ENCODE measurements at places on chromosomes 2 and 18. TPM values are rescaled to one million over a fixed set of nuclear protein-coding genes. Genes with fewer than 3 reads are reported as not detected.

DNA sequence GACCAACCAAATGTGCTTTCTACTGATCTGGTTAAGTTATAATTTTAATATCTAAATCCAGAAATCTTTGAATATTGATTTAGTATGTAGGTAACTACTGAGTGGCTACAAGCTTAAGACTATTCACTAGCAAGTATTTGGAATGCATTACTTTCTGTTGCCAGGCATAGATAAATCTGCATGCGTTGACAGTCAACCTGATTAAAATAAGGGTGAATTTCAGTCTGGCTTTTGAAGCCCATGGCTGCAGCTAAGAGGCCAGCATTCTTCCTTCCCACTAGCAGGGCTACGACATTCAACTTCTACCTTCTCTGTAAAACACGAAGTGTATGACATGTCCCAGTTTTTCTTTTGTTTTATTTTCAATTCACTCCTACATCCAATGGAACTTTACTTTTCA, 340.6 kb downstream of the EPHA4 start:
- no peak for DNase-seq

DNA sequence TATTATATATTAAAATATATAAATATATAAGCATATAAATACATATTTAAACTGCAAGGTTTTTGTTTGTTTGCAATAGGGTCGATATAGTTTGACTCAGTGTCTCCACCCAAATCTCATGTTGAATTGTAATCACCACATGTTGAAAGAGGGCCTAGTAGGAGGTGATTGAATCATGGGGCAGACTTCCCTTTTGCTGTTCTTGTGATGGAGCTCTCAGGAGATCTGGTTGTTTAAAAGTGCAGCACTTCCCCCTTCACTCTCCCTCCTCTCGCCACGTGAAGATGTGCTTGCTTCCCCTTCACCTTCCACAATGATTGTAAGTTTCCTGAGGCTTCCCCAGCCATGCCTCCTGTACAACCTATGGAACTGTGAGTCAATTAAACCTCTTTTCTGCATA, 2137.3 kb upstream of the CELF4 start:
- no peak for DNase-seq

GRCh38 chr2:179751163-179751809, 110.1 kb downstream of the ZNF385B start:
- DNase-seq = no peak

PROM2 gene
- total RNA-seq = 3.8 TPM

- DNase-seq = no peak
Measured at GRCh38 chr2:71498261-71498701, 44.9 kb downstream of the DYSF start.

GRCh38 chr18:39340418-39340817, 1774.8 kb upstream of the CELF4 start:
- no peak for DNase-seq

DNA sequence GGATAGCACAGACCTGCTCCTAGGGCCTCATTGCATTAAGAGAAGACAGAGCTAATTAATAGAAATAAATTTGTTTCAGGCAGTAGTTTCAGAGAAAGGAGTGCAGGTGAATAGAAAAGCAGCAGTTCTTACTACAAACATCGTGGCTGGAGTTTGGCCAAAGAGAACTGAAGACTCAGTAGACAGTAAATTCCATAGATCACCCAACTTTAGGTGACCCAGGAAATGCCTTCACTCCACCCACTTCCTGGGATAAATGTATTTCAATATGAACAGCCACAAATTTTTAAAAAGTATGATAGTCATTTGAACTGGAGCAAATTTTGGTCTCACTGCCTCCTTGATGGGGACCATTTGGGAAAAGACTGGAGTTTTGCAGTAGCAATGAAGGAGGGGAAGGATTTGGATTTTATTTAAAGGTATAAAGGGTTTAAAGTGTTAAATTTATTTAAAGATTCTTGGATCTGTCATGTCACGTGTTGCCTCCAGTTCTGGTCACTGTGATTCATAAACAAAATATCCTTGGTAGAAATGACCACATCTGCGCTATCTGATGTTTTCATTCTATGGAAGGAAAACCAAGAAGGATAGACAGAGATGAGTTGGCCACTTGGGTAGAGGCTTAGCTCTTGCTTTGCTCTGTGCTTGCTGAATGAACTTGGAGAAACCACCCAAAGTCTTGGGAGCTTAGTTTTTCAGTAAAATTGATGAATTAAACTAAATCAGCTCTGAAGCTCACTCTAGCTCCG, 390.2 kb downstream of the THSD7B start:
- DNase-seq = no peak

AUP1 gene
- total RNA-seq = 82.7 TPM

DNA sequence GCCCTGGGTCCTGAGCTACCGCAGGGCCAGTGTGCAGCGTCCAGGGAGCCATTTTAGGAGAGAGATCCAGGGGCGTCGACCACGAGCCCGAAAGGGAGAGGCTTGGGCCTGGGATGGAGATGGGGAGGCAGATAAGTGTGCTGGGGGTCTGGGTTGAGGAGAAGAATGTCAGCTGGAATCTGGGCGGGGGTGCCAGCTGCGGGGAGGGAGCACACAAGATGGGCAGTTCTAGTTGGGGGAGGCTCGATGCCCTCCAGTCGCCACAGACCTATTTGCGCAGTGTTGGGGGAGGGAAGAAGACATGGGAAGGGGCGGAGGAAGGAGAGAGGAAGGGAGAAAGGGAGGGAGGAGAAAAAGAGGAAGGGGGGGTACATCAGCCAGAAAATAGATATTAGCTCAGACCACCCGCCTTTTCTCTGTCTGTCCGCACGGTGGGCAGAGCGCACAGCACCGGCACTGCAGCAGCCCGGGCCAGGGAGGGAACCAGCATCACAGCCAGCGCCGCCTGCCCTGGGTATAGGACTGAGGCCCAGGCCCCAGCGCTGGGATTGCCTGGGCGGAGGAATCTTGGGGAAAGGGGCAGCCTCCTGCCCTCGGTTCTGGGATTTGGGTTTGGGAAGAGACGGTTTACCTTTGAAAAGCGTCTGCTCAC, 1.9 kb upstream of the HOXD11 start:
- DNase-seq = peak; percentile 67

DNA sequence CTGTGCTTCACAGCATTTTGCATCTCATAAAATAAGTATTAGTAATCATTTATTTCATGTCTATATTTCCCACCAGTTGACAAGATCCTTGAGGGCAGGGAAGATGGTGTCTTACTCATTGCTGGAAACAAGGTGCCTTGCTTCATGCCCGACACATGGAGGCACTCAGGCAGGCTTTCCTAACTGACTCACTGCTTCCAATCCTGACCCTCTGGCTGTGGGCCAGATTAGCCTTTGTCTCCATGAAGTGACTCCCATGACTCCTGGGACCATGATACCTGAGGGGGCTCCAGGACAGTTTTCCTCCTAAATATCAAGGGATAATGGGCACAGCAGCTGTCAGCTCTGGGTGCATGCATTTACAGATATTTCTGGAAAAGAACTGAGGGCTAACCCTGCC, 275.1 kb downstream of the AGPS start:
- no peak for DNase-seq

ST8SIA5 gene
- 7.0 TPM for total RNA-seq

- no peak for DNase-seq
Measured at GRCh38 chr2:128691526-128691925, 372.9 kb upstream of the HS6ST1 start.

DNA sequence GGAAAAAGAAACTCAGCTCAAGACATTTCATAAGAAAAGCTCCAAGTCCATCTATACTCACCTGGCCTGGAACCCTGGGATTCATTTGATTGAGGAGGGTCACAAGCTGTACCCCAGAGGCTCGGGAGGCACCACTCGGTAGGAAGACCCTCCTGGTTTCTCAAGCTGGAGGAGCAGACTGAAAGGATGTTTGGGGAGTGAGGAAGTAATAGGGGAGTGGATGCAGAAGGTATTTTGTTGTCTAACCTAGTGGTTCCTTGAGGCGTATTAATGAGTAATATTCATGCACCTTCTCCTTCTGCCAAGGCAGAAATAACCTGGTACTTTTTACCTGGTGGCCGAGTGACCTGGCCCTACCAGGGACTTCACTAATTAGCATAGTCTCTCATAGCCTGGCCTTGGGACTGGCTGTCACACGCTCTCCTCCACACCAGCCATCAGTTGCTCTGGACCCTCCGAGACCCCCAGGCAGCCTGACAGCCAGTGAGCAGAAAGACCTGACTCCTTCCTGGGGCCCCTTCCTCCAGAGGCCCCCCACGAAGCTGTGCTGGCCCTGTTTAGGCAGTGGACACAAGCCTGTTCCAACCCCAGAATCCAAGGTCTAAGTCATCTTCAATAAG, 161.4 kb downstream of the BCL2 start:
- no peak for DNase-seq

- no peak for DNase-seq
Measured at GRCh38 chr18:60452421-60452820, 79.8 kb upstream of the MC4R start.

GRCh38 chr2:84427235-84428138, 31.6 kb downstream of the SUCLG1 start:
- DNase-seq = no peak

GRCh38 chr2:128293870-128294455, 24.7 kb downstream of the HS6ST1 start:
- DNase-seq = no peak

GRCh38 chr2:174577967-174578589, 19.5 kb downstream of the WIPF1 start:
- no peak for DNase-seq

- no peak for DNase-seq
Measured at GRCh38 chr2:96848264-96848663, 4.4 kb upstream of the ANKRD23 start.

FABP1 gene
- not detected for total RNA-seq

- DNase-seq = no peak
Measured at GRCh38 chr18:28177828-28178635, 1.1 kb upstream of the CDH2 start.

- DNase-seq = no peak
Measured at GRCh38 chr2:224882291-224883171, 159.7 kb downstream of the DOCK10 start.

- DNase-seq = no peak
Measured at GRCh38 chr2:74436848-74437695, 4.7 kb downstream of the RTKN start.

CXCR1 gene
- total RNA-seq = not detected

DNA sequence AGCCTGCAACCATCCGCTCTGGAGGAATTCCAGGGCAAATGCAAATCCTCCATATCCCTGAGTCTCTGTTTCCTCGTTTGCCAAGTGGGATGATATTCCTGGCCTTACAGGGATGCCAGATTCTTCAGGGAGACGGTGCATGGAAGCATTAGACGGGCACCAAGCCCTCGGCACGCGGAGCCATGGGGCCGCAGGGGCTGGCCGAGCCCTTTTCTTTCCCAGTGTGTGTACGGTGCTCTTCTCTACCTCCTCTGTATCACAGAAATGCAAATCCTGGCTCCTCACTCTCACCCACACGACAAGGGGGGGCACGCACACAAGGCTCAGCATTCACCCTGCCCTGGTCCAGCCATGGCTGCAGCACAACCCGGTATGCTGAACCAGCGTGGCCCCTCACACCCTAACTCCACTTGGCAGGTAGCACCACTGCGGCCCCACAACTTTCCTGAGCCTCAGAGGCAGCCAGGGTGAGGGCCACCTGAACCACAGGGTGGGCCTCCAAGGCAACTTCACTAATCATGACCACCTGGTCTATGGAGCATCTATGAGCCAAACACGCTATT, 64.1 kb upstream of the SALL3 start:
- DNase-seq = no peak

- DNase-seq = no peak
Measured at GRCh38 chr2:66521291-66521922, 86.5 kb downstream of the MEIS1 start.

NOL4 gene
- 2.6 TPM for total RNA-seq

DNA sequence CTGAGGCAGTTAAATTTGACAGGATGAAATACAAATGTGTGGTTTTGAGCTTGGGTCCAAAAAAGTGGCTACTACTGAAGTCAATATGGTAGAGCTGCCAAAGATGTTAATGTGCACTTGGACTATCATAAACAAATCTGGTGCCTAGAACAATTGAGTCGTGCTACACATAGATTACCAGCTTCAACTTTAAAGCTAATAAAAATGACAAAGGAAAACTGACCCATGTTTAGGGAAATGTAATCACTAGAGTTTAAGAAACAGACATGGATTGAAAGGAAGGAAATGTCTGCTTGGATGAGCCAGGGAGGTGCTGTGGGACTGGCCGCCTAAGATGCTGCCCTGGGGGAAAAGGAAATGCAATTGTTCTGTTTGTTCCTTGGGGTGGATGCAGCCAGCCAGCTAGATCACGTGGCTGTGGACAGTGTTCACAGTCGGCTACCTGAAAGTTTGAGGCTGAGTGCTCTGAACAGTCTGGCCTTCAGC, 36.6 kb downstream of the CYB5A start:
- no peak for DNase-seq

- no peak for DNase-seq
Measured at GRCh38 chr2:174786066-174786725, 21.9 kb upstream of the CHRNA1 start.

GRCh38 chr2:74406035-74406434, 15.4 kb downstream of the C2orf81 start:
- DNase-seq = no peak

TMEM169 gene
- 2.5 TPM for total RNA-seq

GRCh38 chr2:157853211-157853610, 22.9 kb downstream of the ACVR1 start:
- no peak for DNase-seq

DNA sequence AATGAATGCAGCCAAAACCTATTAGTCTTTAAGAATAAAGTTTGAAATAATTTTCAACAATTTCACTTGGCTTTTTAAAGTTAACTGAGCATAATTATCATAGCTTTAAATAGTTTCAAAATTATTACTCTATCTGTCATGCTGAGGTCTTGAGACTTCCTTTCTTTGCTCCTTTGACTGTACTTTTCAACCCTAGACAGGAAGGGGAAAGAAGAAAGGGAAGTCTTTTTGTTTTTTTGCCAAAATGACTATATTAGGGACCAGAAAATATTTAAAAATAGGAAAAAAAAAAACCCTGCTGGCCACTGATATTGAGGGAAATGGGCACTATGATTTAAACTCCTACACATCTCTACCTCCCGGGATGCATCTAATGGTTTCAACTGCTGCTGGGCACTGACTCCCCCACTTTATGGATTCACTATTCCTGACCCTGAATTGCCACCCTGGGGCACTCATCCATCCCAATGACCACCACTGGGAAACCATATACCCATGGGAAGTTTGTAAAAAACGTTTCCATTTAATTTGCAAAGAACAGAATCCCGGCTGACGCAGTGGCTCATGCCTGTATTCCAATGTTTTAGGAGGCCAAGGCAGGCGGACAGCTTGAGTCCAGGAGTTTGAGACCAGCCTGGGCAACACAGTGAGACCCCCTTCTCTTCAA, 50.5 kb downstream of the GAREM1 start:
- DNase-seq = no peak
